ENCODE measurements at places on chromosomes 16 and 17.

DNA sequence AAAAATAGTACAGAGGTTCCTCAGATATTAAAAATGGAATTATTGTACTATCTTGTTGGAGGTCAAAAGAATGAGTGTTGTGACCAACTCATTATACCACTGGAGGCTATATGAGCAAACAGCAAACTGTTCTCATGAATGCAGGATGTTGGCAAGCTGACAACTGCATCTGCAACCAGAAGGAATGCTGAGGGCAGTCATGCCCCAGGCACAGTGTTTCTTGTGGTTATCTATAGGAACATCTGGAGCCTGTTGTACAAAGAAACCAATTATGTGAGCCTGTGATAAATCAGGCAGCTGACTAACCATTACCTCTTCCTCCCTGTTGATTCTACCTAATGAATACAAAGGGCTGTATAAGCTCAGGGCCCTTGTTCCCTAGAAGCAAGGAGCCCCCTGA, 2057.1 kb downstream of the TP53TG3F start:
- DNase-seq: no peak

GRCh38 chr17:60656499-60656898, 21.2 kb upstream of the BCAS3 start:
- no peak for DNase-seq

- no peak for DNase-seq
These were observed 27.0 kb downstream of the MYO1D start for GRCh38 chr17:32849879-32850278.

- DNase-seq: no peak
These were observed 235.7 kb upstream of the SDK2 start for GRCh38 chr17:73879987-73880386.

- DNase-seq: no peak
These were observed at the start of gene OR1F1 for GRCh38 chr16:3187798-3188674. Gene OR1F1, plus strand, starts transcription at chr16:3188204.

DNA sequence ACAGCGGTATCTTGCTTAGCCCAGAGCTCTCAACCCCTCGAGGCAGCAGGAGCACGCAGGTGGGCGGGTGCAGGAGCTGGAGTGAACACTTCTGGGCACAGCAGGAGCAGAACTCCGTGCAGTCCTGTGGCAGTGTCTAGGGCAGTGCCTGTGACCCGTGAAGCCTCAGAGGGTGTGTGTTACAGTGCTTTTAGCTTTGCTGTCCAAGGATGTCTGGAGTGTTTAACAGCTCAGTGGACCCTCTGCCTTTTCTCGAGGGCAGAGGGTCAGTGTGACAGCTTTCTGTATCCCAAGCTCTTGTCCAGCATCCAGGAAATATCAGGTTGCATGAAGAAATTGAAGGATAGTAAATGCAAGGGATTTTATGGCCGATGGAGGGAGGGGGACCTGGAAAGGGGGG, 16.4 kb upstream of the SSTR5 start:
- no peak for DNase-seq

DNA sequence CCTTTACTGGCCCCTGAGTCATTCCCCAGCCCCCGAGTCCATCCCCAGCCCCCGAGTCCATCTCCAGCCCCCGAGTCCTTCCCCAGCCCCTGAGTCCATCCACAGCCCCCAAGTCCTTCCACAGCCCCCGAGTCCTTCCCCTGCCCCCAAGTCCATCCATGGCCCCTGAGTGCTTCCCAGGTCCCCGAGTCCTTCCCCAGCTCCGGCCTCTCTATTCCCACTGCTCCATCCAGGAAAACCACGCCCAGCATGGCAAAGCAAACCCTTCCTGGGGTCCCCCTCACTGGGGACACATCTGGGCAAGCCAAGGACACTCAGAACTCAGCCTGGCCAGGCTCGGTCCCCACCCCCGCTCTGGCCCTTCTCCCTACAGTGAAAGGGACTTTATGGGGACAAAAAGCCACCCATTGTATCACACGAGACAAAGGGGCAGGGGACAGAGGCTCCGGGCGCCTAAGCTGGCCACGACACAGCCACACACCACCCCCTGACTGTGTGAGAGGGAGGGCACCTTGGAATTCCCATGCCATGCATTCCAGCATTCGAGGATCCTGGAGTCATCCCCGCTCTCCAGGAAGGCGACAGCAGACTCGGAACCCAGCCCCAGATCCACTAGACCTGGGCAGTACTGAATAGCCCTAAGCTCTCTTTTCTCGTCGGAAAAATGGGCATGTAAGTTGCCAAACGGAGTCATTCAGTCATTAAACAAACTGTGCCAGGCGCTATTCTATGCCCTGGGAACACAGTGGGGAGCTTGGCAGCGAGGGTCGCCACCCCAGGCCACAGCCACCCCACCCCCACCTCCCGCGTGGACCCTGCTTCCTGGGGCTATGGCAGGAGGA, 14.0 kb downstream of the PLLP start:
- peak; percentile 74 for DNase-seq

DNA sequence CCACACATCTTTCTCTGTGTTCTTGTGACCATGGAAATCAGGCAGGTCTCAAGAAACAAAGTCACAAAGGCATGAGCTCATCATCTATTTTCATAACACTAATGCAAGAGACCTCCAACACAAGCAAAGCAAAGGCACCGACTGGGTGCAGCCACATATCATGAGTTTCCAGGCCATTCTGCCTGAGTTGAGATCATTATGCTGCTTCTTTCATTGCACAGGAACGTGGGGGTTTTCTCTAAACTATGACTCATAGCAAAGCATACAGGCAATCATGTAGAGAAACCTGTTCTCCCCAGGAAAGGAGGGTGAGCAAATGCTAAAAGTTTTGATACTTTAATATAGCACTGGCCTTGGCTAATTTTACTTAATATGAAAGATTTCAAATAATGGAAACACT, 60.7 kb downstream of the GRIN2A start:
- DNase-seq: no peak

- DNase-seq: no peak
These were observed 2.6 kb downstream of the COG4 start for GRCh38 chr16:70520612-70521297.

- DNase-seq: no peak
These were observed 38.5 kb upstream of the SLC5A11 start for GRCh38 chr16:24807301-24807700.

GRCh38 chr17:72397687-72398086, 276.9 kb downstream of the SOX9 start:
- no peak for DNase-seq

- no peak for DNase-seq
These were observed 6.1 kb upstream of the OSGIN1 start for GRCh38 chr16:83946781-83947566.

GRCh38 chr17:80365983-80366382, 49.0 kb upstream of the ENDOV start:
- no peak for DNase-seq

DNA sequence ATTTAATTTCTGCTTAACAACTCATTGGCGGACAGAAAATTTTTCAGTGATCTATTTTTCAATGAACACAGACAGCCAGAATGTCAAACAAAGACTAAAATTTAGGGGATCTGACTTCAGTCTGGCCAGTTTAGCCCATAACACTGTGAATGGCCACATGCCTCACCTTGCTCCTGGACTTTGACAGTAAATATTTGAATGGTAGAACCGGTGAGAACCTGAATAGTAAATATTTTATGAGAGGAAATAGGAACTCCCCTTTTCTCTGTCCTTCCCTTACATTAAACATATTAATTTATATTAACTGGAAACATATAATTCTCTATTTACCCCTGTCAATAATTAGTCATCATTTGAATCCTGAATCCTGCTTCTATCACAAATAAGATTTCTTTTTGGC, 942.1 kb downstream of the KCNJ2 start:
- DNase-seq: no peak

DNA sequence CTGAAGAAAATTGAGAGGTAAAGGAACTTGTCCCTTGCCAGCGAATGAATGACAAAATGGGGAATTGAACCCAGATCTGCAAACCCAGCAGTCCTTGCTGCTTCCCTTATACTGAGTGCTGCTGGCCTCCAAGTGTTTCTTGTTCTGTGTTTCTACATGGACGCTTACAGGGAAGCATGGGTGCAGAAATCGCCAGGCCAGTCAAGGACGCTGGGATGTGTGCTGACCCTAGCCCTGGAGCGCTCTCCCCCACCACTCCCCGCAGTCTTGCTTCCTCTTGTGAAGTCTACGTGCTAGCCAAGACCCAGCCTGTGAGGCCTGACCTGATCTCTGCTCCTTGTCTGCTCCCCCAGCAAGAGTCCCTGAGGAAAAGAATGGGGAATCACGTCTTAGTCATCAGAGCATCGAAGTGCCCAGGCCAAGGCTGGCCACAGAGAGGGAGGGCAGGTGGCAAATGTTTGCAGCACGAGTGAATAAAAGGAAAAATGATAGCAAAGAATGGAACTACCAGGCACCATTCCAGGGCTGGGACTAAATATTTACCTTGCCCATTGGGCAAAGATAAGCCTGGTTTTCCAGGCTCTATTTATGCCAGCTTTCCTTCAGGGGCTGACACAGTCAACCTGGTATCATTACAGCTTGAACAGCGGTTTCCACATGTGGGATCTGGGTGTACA, 17.4 kb downstream of the CA4 start:
- DNase-seq: no peak

DNA sequence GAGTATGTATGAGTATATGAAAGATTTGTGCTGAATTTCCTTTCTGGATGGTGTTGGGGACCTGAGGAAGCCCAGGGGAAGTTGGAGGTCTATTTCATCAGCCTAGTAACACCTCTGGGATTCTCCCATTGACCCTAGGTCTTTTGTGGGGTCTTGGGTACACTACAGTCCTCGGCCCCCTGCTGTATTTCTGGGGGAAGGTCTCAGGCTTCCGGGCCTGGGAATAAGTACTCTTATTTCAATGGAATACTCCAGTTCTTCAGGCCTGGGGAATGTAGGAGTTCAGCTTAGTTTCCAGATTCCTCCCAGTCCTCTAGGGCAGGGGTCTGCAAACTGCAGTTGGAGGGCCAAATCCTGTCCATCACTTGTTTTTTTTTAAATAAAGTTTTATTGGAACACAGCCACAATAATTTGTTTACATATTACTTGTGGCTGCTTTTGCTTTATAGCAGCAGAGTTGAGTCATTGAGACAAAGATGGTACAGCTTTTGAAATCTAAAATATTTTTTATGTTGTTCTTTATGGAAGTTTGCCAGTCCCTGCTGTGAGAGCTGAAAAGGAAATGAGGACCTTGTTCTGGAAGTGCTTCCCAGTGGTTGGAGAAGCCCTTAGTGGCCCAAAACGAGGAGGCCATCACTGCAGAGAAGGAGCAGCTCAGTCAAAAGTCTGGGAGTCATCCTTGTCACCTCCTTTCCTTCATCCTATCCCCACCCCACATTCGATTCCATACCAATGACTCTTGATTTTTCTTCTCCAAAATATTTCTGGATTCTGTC, 142.5 kb upstream of the HS3ST2 start:
- no peak for DNase-seq

DNA sequence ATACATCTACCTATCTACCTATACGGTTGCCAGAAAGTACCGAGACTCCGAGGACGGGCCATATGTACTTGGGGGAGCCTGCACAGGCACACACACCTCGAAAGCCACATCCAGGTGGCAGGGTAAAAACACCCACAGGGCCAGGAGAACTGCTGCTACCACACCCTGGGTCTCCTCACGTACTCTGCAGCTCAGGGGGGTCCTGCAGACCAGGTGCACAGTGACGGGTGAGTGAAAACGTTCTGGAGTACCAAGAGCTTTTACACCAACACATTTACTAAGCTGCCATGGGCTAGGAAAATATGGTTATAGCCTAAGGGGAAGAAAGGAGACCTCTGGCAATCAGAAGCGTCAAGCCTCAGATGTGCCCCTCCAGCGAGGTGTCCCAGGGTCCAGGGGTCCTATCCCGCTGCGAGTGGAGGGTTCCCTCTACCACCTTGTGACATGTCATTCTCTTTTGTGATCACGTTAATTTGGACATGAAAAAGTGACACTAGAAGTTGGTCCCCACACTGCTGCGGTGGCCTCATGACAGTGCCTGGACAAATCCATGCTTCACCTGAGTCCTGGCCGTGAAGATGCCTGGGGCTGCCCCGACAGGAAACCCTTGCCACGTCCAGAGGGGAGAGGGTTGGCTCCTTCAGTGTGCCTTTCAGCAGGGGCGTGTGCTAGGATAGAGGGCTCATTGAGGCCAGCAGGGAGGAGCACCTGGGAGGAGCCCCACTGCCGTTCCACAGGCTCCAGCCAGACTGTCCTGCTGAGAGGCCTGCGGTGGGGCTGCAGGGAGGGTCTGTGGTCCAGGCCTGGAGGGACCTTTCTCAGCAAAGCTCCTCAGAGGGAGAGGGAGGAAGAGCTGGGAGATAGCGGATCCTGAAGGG, 1.8 kb downstream of the CANT1 start:
- no peak for DNase-seq

GRCh38 chr16:11627822-11628457, 40.3 kb upstream of the SNN start:
- DNase-seq: no peak

- no peak for DNase-seq
These were observed 67.7 kb upstream of the ARL4D start for GRCh38 chr17:43330876-43331639.

DNA sequence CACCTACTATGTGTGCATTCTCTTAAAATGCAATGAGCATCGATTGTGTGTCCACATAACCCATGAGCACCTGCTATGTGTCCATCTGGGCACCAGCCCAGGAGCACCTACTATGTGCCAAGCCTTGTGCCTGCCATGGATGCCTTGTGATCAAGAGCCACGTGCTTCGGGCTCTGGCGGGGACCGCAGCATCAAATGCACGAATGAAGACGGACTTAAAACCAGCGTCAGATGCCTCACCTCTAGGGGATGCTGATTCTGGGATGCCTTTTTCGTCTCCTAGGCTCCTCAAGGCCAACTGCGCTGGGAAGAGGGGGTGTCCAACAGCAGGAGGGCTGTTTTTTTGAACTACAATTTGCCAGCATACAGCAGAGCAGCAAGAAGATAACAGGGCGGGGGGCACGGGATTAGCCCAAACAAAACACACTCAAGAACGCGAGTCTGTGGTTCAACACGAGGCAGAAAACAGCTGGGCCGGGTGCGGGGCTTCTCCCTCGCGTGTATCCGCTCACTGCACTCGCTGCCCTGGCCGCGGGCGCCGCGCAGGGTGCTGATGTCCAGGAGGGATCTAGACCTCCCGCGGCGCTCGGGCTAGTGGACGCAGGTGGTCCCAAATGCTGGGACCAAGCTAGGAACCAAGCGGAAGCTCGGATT, 1.2 kb upstream of the GLIS2 start:
- no peak for DNase-seq

DNA sequence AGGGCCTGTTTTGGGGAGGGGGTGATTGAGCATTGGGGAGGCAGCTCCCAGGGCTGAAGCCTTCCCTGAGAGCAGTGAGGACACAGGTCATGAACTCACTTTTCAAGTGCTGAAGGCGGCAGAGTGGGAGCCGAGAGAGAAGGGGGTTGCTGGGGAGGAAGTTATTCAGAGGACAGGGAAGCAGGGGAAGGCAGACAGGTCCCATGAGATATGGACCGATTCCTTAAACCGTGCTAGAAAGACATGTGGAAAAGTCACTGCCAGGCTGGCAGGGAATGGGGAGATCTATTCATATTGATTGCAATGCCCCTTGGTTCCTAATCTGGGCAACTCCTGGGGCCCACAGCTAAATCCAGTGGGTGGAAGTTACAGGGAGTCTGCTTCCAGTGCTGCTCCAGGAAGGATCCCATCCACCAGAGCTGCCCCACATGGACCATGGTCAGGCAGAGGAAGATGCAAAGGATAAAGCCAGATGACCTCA, 1.1 kb downstream of the CCL4 start:
- DNase-seq: no peak

Data from occipital lobe (tissue), 3 donors.